CD4-positive, alpha-beta memory T cell (primary cell): ENCODE measurements at places on chromosomes 3 and 15. TPM values are rescaled to one million over a fixed set of nuclear protein-coding genes. Genes with fewer than 3 reads are reported as not detected.

The TARS3 gene
- 17.2 TPM for polyA plus RNA-seq

The SERPINI1 gene
- polyA plus RNA-seq, result 14.7 TPM

The MRPL47 gene
- 47.9 TPM for polyA plus RNA-seq

The DTX3L gene
- 14.8 TPM for polyA plus RNA-seq

The GNAT1 gene
- polyA plus RNA-seq, result not detected

The RYR3 gene
- polyA plus RNA-seq, result not detected

The RAD51 gene
- 0.21 TPM for polyA plus RNA-seq

The PIGBOS1 gene
- 37.8 TPM for polyA plus RNA-seq

The CDC25A gene
- not detected for polyA plus RNA-seq

The LNP1 gene
- 0.61 TPM for polyA plus RNA-seq
